ENCODE measurements at places on chromosomes 11 and 22.

GRCh38 chr11:134464981-134465730, 53.1 kb upstream of the B3GAT1 start:
- no peak for DNase-seq

GRCh38 chr11:82792319-82792718, 58.7 kb upstream of the FAM181B start:
- no peak for DNase-seq

GRCh38 chr11:105052487-105052886, 7.4 kb upstream of the CARD16 start:
- no peak for DNase-seq

GRCh38 chr11:126111458-126112116, 48.9 kb upstream of the CDON start:
- DNase-seq: no peak

GRCh38 chr11:85394283-85394682, 232.9 kb downstream of the DLG2 start:
- DNase-seq: no peak

- DNase-seq: no peak
These were observed 85.9 kb downstream of the BUD13 start for GRCh38 chr11:116686866-116687265.

DNA sequence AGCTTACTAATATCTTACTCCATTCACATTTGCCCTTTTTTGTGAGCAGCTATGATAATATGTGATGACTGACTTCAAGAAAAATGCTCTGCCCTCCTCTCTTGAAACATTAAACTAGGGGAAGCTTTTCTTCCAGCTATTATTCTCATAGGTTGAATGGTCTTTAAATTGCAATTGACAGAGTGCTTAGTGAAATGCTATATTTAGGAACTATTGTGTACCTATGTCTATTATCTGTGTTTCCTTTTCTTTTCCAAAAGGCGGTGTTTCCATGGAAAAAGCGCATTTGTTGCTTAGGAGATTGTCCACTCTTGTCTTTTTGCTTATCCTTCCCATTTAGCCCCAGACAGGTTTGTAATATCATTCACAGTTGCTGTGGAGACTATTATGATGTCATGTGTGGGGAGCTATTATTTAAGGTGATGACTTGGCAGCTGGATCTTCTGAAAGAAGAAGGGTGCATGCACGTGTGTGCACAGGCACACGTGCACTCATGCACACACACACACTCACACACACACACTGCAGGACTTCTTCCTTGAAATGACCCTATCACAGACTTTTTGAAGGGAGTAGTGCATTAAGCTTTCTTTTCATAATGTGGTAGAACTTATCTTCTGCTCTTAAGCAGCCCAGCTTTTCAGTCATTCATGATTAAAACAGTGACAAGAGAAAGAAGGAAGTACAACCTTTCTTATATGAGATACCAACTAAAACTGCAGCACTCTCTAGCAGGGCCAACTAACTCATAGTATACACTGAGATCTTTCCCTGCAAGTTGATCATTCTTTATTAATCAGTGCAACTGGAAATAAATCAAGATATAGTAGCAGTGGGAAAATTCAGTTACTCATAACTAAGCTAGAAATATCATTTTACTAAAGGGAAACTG, 340.8 kb upstream of the MTNR1B start:
- DNase-seq: no peak

DNA sequence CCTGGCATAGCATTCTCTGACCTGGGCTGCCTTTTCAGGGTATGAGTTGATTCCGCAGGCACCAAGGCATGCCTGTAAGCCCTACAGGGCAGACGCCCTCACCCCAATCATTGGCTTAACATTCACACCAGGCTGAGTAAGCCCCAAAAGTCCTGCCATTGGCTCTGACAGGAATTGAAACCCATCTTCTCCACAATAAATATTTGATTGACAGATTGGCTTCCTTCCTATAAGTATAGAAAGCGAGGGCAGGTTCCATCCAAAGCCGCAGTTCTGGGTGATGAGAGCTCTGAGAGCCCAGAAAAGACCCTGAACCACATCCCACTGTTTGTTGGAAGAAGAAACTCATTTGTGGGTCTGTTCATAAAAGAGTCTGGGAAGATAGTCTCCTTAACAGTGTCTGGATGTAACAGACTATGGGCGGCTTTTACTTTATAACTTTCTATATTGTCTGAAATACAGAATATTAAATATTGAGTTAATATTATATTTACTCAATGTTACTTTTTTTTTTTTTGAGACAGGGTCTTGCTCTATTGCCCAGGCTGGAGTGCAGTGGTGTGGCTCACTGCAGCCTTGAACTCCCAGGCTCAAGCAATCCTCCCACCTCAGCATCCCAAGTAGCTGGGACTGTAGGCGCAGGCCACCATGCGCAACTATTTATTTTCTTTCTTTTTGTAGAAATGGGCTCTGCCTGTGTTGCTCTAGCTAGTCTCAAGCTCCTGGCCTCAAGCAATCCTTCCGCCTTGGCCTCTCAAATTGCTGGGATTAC, 46.8 kb downstream of the FAM83F start:
- no peak for DNase-seq

DNA sequence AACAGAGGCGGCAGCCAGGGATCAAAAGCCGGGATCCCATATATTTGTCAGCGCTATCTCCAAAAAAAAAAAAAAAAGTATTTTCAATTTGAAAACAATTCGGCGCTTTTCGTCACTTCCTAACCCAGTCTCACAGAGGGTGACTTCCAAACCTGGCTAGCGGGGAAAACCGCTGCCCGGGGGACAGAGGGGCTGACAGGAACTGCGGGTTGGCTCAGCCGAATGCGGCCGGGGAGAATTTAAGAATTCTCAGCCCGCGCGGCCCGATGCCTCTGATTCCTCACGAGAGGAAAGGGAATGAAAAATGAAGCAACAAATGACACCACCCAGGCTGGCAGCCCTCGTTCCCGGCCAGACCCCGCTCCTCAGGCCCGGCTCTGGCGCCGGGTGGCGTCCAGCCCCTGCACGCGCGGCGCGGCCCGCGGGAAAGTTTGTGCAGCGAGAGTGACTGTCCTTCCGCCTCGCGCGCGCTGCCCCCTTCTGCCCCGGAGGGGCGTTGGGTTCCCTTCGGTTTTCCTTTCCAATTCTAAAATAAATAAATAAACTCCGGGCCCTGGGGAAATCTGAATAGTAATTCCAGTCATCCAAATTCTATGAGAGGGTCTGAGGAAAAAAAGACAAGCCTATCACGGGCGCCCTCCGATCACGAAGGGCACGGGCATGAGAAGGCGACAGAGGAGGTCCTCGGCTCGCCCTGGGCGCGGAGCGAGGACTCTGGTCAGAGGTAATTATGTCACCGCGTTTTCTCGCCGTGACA, 4.8 kb upstream of the PAX6 start:
- DNase-seq: no peak

GRCh38 chr11:92246630-92247029, 22.0 kb downstream of the FAT3 start:
- no peak for DNase-seq

DNA sequence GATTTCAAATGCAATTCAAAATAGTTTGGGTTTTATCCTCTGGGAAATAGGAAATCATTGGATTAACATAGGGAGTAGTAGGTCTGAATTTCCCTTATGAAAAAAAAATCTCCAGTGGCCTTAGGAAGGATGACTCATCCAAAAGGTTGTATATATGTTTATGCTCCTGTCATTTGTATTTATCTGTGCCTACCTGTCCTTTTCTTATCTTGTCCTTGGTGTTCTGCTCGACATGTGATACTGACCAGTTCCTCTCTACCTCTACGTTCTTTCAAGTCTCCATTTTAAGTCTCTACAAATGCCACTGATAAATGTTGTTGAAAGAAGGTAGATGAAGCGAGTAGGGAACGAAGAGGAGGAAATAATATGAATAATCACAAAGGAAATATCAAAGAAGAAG, 3.0 kb upstream of the SOX6 start:
- DNase-seq: no peak

DNA sequence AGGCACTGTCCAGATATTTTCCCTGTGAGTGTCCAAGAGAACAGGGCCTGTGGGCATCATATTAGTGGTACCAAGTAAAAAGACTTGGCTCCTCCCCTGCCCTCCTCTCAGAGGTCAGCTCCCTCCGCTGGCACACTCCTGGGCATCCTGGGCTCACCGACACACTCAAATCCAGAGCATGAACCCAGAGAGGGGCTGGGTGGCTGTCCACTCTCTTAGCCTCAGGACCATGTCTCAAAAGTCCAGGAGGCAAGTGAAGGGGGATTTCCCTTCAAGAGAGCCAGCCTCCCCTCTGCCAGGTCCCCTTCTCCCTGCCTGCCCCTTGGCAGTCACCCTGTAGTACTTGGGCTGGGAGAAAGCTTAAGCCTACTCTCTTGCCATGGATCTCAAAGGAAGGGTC, 10.3 kb downstream of the BCL9L start:
- DNase-seq: no peak

DNA sequence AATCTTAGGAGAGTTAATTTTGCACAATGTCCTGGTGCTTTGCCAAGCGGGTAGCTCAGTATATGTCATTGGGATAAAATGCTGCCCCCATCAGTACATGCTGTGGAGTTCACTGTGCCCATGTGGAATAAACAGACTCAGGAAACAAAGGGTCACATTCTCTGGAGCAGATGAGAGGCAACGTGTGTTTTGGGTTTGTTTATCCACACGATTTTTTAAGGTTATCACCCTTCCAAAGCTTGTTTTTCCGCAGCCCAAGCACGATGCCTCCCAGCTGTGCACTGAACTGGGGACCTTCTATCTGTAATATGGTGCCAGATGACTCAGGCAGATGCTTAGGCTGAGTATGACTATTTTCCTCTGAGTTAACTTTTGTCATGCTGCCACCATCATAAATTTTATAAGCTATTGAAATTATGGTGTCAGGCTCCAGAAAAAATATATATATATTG, 6.5 kb downstream of the OR4D6 start:
- DNase-seq: no peak
